AG04450 (cell line): ENCODE measurements at places on chromosomes 12 and 14. TPM values are rescaled to one million over a fixed set of nuclear protein-coding genes. Genes with fewer than 3 reads are reported as not detected.

DNA sequence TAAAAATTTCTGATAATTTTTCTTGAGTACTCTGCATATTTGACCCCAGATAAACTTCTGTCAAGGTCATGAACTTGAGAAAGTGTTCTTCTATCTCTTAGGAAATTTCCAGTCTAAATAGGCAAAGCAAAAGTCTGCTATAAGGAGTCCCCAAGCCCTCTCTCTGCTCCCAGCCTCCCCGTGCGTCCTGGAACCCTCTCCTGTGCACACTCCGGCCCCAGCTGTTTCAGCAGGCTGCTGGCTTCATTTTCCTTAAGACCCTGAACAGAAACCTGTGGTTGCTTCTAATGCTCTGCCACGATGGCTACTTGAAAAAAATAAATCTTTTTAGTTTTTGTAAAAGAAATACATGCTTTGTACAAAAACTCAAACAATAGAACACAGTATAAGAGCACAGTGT, 14.7 kb downstream of the KRT2 start:
- DNase-seq = no peak

SLC16A7 gene
- 7.6 and 9.3 TPM in 2 replicates for polyA plus RNA-seq

ADCY4 gene
- 0.04 TPM in 1 of 2 replicates, not detected in the other for polyA plus RNA-seq

GPR84 gene
- not detected in 2 replicates for polyA plus RNA-seq

DNA sequence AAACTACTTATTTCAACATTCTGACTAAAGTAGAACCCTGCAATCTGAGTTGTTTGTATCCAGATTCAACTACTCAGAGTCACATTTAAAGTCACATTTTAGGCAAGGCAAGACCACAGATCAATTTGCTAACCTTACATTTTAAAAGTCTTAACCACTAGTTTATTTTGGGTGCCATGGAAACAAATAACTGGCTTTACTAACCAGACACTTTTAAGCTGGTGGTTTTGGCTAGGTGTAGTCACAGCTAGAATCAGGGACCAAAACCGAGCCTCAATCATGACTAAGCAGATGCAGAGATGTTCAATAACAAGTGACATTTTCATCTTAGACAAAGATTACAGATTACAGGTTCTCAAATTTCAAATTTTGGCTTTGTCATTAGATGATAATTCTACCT, 115.3 kb downstream of the PDE6H start:
- no peak for DNase-seq

- no peak for DNase-seq
Observed at GRCh38 chr12:23221066-23221465, 596.1 kb downstream of the ETNK1 start.

GRCh38 chr12:126966498-126966897, 1300.5 kb upstream of the TMEM132C start:
- no peak for DNase-seq

DNA sequence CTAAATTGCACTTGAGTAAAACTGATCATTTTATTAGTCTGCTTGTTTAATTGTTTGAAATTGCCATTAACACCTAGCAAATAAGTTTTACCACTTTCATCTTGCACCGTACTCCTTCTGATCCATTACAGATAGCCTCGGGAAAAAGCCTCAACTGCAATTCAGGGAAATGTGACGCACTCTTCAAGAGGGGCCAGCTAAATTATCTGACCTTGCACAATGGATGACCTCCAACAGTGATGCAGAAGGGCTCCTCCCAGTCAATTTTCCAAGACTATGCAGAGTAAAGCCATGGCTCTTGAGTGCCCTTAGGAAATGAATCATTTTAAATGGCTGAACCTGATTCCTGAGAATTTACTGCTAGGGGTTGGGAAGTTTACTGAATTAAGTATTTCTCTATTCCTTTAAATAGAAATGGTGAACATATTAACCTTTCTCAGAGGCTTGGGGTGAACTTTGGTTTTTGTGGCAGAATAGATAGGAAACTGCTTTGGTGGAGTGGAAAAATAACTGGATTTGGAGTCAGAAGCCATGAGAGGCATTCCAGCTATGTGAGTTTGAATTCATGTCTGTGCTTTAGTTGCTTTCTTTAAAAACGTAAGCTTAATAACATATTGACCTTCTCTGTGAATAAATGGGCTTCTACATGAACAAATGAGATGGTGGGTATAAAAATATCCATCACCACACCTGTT, 64.8 kb upstream of the OVCH1 start:
- DNase-seq = no peak
